COLO829 (cell line): ENCODE measurements at places on chromosomes 2 and 18.

DNA sequence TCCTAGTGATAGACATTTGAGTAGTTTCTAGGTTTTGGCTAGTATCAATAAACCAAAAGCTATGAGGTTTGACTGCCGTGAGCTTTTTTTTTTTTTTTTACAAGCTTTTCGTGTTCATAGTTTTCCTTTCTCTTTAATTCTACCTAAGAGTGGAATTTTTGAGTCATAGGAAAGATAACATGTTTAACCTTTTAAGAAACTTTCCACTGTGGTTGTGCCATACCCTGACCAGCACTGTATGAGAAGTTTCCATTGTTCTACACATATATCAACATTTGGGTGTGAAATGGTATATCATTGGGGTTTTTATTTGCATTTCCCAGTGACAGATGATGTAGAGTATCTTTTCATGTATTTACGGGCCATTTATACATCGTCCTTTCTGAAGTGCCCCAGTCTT lies 31.7 kb downstream of the UBE2F start:
- DNase-seq, result peak; percentile 36

DNA sequence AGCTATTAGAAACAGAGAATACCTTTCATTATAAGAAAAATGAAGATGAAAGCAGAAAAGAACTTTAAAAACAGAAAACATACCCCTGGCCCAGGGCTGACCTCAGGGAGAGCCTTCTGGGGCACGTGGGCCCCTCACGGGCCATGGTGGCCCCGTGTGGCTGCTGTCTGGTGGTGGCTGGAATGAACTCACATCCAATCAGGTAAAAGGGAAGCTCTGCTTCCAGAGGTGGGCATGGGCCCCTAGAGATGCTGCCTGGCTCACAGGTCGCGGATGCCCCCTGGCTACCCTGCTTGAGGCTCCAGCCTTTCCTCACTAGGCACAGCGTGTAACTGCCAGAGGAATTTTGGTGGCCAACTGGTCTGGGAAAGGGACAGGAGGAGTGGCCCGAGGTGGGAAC lies 16.6 kb downstream of the SNORC start:
- no peak for DNase-seq

DNA sequence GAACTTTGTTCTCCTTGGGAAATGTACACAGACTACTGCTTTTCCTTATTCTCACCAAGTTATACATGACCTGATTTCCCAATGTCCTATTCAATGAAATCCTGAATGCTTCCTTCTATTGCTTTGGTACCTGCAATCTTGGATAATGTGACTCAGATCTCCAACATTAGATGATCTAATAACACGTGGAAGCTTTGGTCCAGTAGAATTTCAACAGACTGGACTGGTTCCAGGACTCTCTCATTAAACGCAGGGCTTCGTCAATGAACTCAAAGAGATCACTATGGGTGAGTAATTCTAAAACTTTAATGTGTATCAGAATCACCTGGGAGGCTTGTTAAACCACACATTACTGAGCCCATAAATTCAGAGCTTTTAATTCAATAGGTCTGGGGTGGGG lies 413.6 kb upstream of the KCNH7 start:
- no peak for DNase-seq

DNA sequence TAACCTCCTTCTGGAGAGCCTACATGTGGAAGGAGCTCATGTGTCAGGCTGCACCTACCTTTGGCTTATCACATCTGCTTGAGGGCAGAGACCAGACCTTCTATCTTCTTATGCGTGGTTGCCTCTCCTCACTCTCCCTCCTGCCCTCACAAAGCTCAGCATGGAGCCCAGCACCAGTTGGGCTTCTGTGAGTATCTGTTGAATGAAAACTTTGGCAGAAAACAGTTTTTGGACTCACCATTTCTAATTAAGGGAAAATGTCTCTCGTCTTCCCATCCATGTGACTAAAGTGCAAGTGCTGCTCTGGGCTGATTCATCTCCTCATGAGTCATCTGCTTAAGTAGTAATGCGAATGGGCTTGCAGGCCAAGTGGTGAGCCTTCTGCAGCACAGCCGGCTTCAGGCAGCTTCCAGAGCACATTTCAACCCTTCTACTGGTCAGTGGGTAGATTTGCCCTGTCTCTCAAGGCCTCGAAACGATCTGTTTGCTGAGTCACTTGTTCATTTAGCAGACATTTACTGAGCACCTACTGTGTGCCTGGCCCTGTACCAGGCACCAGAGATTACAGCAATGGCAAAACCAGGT lies 102.6 kb downstream of the VSNL1 start:
- peak; percentile 84 for DNase-seq

GRCh38 chr18:28075501-28075900 lies 101.4 kb downstream of the CDH2 start:
- no peak for DNase-seq

DNA sequence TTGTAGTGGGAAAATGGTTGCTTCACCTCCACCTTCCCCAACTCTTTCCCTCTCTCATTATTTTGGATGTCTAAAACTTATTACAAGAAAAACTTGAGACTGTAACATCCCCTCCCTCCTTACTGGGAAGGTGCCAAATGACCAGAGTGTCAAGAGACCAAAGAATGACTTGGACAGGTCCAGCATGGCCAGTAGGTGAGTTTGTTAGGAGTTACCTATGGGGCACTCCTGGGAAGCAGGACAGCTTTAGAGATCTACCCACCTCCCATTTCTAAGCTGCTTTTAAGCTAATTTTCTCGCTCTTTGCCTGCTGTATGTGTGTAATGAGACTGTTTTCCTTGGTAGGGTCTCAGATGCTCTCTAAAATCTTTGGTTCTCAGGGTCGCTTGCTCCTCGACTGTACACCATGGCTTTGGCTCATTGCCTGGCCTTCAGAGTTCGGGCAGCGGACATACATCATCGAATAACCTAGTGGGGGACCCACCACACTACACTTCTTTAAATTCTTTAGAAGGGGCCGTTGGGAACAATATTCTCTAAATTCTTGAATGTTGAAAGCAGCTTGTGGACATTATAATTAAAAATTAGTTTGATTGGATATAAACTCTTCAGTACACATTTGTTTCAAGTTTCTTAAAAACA lies 45.2 kb downstream of the SLC30A6 start:
- DNase-seq, result no peak

DNA sequence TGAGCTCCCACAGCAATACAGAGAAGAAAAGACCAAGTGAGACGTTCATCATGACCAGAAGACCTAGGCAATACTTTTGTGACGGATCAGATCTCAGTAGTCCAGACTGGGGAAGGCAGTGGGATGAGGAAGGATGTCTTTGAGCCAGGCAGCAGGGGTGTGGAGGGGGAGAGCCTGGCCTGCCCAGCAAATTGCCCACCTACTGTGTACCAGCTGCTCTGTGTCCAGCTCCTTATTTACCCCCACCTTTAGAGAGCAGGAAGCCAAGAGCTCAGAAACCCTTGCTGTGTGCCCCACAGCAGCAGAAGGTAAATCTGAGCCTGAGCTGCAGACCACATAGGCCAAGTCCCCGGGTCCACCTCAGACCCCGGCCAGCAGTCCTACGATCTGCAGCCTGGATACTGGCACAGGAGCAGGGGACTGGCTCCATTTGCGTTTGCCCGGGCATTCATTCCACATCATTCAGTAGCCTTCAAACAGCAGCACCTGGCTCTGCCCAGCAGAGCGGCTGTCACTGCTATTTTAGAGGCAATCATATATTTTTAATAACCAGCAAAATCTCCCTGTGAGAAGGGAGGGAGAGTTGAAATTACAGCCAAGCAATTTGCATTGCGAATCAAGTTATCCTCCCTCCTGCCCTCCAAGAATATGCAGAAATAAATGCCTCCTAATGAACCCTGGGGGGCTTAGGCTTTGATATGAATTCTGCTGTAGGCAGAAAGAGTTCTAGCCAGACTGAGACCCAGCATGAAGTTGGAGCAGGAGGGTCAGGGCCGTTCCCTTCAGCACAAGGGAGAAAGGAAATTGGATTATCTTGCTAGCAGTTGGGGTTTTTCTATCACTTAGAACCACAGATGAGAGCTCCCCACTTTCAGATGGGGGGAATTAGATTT lies 110.0 kb upstream of the FZD7 start:
- no peak for DNase-seq
